ENCODE measurements at places on chromosomes 7 and 10.

- no peak for DNase-seq
Measured at GRCh38 chr10:71594934-71595571, 124.5 kb downstream of the C10orf105 start.

DNA sequence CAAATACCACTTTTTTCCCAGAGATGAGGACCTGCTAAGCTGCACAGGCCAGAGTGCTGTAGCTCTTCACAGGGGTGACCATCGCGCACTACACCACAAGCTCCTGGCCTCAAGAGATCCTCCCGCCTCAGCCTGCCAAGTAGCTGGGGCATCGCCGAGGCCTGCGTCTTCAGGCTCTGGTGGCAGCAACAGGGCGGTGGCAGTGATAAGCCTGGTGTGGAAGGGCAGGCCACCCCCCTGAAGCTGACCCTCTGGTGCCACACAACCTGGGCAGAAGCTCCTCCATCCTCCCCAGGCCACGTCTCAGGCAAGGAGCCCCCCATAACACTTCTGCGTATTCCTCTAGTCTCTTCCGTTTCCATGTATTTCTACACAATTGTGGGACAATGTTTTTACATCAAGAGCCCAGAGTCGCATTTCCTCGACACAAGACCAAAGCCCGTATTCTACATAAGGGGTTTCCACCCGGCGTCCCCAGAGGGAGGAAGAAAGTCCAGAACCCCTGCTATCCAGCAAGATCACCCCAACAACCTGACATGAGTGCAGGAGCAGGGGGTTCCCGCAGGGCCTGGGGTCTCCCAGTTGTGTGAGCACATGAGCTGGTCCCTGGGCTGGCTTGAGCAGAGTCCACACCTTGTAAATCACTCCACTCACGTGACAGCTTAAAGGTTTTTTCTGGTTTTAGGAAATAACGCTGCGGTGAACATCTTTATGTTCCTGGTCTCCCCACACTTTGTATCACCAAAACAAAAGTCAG lies 37.6 kb upstream of the NCAPG2 start:
- DNase-seq, result no peak

GRCh38 chr10:110971638-110972037 lies 52.2 kb downstream of the SHOC2 start:
- DNase-seq, result no peak

DNA sequence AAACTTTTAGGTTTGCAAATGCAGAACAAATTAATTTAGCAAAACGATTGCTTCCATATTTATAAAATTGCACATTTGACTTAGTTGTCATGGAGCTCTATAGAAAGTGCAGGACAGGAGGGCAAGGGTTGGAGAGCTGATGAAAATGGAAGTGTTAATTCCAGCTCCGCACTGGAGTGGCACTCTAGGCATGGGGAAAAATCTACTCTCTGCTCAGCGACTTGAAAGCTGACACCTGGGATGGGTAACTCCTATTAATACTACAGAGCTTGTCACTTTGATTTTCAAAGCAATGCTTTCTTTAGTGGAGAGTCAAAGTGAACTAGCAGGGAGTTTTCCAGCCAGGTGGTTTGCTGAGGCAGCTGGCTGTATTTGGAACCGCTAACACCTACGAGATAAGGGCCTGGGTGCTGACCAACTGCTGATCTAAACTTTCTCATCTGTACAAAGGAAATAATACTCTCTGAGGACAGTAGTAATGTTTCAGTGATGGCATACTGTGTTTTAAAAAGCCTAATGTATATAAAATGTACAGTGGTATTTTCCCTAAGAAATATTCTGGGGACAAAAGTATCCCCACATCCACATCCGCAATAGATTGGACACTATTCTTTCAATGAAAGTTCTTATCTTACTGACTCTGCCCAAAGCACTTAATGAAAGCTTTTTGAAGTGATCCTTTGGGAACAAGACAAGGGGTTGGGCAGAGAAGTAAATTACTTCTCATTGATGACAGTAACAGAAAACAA lies 444.3 kb downstream of the GPAM start:
- DNase-seq, result no peak

DNA sequence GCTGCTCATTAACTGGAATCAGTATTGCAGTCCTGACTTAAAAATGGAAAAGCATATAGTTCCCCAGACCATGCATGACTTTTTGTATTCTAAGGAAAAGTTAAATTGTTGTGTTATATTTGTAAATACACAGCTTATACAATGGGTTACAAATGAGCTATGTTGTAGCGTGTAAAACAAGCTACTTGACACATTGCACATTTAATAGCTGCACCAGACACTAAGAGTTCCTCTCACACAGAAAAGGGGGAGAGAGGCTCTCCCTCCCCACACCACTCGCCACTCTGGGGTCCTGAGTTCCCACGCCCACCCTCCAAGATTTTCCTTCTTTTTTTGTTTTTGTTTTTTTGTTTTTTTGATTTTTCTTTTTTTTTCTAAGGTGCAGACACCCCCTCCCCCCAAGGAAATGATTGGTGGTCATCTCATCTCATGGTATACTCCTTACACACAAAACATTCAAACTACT lies 6.3 kb downstream of the KLF6 start:
- peak; percentile 19 for DNase-seq

GRCh38 chr7:98355250-98355538 lies 45.7 kb downstream of the BAIAP2L1 start:
- DNase-seq, result no peak

- no peak for DNase-seq
Measured at GRCh38 chr7:24025765-24026164, 258.2 kb upstream of the NPY start.

DNA sequence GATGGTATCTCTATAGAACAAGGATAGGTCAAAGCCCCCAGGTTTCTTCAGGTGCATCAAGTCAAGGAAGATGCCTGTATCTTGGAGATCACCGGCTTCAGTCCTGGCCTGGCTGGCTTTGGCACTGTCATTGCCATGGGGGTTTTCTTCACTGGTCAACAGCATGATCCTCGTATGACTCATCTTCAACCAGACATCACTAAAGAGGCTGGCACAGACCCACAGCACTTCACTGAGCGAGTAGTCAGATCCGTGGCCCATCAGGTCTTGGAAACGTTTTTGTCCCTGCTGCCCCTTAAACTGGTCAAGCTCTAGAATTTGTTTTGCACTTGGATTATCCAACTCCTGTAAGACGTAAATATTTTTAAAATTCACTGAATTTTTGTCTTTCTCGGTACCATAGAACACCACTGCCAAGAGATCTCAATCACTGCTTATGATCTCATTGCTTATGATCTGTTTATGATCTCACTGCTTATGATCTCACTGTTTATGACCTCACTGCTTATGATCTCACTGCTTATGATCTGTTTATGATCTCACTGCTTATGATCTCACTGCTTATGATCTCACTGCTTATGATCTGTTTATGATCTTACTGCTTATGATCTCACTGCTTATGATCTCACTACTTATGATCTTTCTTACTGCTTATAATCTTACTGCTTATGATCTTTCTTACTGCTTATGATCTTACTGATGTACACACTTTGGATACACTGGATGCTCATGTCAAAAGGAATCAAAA lies 135.2 kb downstream of the CYP26A1 start:
- DNase-seq, result no peak

DNA sequence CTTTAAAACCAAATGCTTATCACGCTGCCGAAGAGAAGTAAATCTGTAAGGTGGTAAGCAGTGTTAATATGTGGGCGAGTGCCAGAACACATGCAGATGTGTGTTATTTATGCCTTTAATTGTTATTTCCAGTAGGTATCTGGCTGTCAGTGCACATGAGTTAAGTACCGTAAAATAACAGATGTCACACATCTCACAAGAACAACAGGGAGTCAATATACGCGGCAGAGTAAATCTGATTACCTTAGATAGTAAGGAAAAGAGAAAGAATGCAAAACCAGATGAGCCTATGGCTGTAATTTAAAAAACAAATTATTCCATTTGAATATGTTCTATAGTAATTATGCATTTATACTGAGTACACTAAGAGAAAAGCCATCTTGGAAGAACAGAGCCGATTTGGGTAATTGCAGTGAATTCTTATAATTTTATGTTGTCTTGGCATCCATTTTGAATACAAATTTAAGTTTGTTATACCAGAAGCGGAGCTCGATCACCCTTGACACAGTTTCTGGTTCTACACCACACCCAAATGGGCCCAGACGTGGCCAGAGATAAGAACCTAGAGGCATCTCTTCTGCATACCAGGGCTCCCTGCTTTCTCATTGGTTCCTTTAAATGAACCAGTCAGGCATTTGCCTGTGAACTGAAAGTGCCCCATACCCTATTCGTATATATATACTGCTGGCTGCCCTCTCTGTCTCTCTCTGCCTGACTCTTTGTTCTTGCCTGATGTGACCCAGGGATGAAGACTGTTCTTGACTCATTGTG lies 34.8 kb downstream of the DNAJB9 start:
- no peak for DNase-seq

DNA sequence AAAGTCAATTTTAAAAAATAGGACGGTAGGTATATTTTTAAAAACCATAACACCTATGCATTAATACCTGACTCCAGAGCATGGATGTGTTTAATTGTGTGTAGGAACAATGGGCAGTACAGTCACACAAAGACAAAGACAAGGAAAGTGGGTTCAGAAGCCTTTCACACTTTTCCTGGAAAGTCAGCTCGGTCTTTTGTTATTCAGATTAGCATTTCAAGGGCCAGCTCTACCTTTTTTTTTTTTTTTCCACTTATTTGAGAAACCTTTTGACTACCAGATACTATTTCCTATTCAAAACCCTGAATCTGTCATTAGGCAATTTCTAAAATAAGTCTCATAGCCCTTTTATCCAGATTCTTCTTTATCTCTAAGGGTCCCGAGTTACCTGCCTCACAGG lies 401.9 kb downstream of the PARD3 start:
- DNase-seq, result no peak

DNA sequence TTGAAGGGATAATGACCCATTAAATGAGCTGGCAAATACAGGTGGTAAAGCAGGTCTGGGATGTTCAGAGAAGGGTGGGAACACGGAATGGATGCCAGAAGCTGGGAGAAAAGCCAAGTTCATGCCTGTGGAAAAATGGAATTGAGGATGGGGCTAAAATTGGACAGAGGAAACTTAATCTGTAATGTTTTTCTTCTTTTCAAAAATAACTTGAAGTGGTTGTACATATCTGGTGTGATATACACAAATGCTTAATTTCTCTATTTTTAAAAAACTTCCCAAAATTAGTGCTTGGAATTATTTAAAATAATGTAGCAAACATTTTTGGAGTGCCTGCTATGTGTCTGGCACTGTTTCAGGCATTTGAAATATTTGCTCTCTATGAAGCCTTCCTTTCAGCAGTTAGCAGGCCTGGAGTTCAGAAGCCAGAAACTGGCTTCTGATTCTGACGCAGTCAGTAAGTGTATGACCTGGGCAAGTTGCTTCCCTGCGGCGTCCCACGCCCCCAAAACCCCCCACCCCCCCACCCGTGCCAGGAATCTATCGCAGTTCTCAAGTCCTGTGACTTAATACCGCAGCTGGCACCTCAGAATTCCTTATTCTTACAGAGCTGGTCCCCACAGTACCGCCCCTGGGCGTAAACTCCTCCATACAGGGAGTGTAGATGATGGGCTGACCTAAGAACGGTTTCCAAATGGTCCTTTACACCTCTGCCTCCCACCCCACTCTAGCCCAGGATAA lies 828 bp upstream of the MALSU1 start:
- peak; percentile 18 for DNase-seq

- no peak for DNase-seq
Measured at GRCh38 chr10:35875016-35875676, 233.1 kb upstream of the FZD8 start.

- no peak for DNase-seq
Measured at GRCh38 chr7:113955157-113955556, 36.3 kb upstream of the PPP1R3A start.

- peak; percentile 76 for DNase-seq
Measured at GRCh38 chr7:151244196-151244840, 4.2 kb downstream of the SMARCD3 start.

All from G401 (cell line).